ENCODE measurements at places on chromosomes 2 and 18.

DNA sequence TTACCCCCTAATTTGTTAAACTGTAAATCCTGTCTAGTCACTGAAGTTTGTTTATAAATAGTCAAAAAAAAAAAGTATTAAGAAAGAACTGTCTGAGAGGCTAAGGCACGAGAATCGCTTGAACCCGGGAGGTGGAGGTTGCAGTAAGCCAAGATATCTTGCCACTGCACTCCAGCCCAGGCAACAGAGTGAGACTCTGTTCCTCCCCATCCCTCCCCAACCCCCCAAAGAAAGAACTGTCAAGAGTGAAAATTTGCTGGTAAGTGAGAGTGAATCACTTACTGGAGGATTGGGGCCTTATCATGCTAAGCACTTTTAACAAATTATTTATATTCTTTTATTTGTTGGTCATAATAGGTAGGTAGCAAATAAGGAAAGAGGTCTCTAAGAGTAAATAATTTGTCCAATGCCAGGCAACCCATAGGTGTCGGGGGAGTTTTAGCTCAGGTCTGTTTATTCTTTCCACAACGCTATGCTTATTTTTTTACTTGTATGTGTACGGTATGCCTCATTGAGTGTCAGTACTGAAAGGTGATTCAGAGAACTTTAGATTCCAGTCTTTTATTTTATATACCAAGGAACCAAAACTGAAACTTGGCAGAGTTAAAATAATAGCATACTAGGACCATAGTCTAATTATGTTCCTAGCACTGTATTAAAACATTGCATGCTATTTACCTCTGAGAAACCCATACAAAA is 2.5 kb downstream of the TAF4B start:
- DNase-seq = no peak

- no peak for DNase-seq
These were observed 89.5 kb upstream of the NCK2 start for GRCh38 chr2:105655244-105655643.

GRCh38 chr2:232519581-232520438 is at the start of gene PRSS56:
Gene PRSS56 (plus strand): TSS chr2:232520388. CDS start chr2:232520599, 211 bp downstream.
- DNase-seq = no peak

- DNase-seq = no peak
These were observed 93.3 kb downstream of the KCNF1 start for GRCh38 chr2:11005032-11005431.

- DNase-seq = no peak
These were observed 85.0 kb downstream of the RBM43 start for GRCh38 chr2:151176661-151177060.

- no peak for DNase-seq
These were observed 1482.3 kb upstream of the LRRTM1 start for GRCh38 chr2:81786811-81787210.

Data from HT1080 (cell line).